ENCODE measurements at places on chromosomes 2 and 18.

- DNase-seq, result no peak
These were observed 44.9 kb upstream of the ASB18 start for GRCh38 chr2:236308855-236309668.

- DNase-seq, result no peak
These were observed 14.6 kb upstream of the MBOAT2 start for GRCh38 chr2:9018109-9018508.

GRCh38 chr2:10845640-10846039 lies 33.1 kb upstream of the PDIA6 start:
- no peak for DNase-seq

GRCh38 chr2:18214936-18215335 lies 336.5 kb downstream of the KCNS3 start:
- no peak for DNase-seq

DNA sequence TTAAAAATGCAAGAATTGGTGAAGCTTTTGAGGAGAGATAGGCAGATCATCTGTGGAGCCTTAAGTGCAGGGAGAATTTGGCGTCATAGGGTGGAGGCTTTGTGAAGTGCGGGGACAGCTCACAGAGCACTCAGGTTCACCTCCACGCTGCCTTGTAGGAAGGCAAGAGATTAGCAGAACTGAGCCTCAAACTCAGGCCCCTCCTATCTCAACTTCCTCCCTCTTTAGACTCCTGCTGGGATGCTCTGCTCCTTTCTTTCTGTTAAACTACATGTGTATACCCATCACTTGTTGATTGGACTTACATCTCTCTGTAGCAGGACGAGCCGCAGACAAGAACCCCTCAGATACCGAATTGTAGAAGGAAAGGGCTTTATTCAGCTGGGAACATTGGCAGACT lies 422.2 kb downstream of the SETBP1 start:
- DNase-seq, result no peak

GRCh38 chr18:75009296-75009695 lies 199.6 kb downstream of the PTGR3 start:
- DNase-seq, result no peak

DNA sequence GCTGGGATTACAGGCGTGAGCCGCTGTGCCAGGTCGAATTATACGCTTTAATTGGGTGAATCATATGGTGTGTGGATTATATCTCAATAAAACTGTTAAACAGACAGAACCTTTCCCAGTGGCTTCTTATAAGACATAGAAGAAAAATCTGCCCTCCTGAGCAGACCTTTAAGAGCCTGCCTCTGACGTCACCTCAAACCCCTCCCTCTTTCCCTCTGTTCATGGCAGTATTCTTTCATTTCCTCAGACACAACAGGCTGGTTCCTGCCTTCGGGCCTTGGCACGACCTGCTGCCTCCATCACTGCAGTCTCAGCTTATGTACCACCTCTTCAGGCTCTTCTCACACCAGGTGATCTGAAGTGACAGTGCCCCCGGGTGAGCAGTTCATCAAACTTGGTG lies 14.0 kb upstream of the PDIA6 start:
- DNase-seq, result no peak

DNA sequence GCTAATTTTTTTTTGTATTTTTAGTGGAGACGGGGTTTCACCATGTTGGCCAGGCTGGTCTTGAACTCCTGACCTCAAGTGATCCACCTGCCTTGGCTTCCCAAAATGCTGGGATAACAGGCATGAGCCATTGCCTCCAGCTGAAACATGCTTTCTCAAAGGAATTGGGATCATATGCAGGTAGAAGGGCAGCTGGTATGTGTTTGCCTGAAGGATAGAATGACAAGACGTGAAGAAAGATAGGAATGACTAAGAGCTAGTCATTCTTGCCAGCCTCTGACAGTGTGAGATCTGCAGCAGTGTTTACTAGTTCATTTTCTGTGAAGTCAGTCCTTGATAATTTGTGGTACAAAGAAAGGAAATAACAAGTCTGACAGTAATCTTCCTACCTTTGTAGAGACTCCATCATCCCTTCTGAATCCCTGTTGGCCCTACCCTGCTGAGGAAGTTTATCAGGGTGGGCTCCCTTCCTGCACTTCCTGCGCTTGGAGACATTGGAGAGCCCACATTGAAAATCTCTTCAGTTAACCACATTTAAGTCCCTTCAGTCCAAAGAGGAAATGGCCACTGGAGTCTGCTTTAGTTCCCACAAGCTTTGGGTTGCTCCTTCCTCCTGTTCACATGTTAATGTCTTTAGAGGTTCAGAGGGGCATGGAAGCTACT lies 14.7 kb downstream of the CFLAR start:
- DNase-seq, result no peak

- DNase-seq, result no peak
These were observed 1108.1 kb upstream of the CHAC2 start for GRCh38 chr2:52659546-52659945.

- DNase-seq, result no peak
These were observed 4.7 kb downstream of the GNLY start for GRCh38 chr2:85698880-85699254.

DNA sequence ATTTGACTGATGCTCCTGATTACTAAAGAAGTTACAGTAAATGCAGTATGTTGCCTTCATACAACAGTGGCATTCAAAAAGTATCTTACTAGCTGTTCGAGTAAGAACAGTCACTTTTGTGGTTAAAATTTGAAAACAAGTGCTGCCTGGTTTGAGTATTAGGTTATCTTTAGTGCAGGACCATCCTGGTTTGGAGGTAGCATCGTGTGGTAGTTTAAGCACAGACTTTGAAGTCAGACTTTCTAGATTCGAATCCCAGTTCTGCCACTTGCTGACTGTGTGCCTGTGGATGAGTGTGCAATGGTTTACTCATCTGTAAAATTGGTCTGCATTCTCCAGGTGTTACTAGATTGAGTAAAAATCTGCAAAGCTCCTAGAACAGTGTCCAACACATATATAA lies 96.8 kb downstream of the SGPP2 start:
- no peak for DNase-seq

- DNase-seq, result no peak
These were observed 14.8 kb upstream of the CALCRL start for GRCh38 chr2:187462839-187463238.

- no peak for DNase-seq
These were observed 112.5 kb downstream of the MREG start for GRCh38 chr2:215900843-215901242.

DNA sequence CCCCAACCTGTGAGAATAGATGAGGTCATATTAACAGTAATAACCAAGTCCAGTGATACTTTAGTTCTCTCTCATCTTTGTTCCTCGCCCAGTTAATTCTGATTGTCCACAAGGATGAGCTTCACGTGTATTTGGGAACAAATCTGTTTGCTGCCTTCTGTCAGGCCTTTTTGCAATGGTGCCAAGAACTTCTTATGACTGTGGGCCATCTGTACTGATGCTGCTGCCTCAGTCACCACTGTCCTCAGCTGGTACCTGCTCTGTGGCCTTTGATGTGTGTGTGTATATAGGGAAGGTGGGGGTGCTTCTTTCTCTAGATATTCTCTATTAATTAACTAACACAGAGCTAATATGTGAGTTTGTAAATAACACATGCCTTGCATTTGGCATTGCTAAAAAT lies 392.9 kb downstream of the TGIF1 start:
- DNase-seq, result no peak

DNA sequence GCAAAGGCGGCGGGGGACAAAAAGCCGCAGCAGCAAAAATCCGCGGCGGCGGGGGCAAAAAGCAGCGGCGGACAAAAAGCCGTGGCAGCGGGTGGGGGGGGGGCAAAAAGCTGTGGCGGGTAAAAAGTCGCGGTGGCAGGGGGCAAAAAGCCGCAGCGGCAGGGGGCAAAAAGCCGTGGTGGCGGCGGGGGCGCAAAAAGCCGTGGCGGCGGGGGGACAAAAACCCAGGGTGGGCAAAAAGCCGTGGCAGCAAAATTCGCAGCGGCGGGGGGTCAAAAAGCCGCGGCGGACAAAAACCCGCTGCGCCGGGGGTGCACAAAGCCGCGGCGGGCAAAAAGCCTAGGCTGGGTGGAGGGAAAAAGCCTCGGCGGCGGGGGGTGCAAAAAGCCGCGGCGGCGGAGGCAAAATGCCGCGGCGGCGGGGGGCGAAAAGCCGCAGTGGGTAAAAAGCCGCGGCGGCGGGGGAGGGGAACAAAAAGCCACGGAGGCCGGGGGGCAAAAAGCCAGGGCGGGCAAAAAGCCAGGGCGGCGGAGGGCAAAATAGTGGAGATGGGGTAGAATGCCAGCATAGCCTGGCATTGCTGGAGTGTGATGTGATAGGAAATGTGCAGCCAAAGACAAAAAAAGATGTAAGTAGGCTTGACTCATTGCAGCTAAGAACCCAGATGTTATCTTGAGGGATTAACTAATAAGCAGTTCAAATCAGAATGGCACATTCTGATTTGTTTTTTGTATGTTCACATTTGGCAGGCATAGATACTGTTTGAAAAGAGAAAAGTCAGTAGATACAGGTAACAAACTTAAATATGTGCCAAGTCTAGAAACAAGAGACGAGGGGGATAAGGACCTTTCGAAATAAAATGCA lies 1076.3 kb downstream of the RPIA start:
- DNase-seq, result no peak

- DNase-seq, result no peak
These were observed 21.3 kb downstream of the MBD5 start for GRCh38 chr2:148042219-148042618.

DNA sequence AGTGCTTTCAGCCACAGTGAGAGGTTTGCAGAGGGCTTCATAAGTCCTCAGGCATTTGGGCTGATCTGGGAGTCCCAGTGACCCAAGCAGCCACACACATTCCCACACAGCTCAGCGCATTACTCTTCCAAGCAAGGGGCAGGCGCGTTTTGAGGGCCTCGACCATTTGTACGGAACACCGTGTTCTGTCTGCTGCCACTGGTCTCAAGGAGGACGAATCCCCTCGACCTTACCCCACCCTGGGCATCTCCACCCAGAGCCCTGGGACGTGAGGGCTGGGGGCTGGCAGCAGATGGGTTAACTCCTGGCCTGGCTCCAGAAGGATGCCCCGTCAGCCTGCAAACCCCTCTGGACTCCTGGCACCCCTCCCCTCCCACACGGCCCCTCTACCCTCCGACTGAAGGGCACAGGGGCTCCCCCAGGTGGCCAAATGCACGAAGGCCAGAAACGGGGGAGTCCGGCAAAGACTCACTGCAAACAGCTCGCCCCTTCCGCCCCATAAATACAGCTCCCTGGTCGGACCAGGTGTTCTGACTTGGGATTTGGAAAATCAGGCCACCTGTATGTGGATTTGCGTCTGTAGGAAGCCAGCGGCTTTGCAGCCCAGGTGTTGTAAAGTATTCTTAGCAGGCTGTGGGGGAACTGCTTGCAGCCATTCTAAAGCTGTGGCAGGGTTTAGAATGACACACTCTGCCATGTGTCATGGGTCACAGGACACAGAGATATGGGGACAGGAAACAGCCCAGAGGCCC lies 33.6 kb upstream of the PTMA start:
- DNase-seq, result peak; percentile 72

- no peak for DNase-seq
These were observed 468.3 kb downstream of the EIPR1 start for GRCh38 chr2:2909086-2910035.

DNA sequence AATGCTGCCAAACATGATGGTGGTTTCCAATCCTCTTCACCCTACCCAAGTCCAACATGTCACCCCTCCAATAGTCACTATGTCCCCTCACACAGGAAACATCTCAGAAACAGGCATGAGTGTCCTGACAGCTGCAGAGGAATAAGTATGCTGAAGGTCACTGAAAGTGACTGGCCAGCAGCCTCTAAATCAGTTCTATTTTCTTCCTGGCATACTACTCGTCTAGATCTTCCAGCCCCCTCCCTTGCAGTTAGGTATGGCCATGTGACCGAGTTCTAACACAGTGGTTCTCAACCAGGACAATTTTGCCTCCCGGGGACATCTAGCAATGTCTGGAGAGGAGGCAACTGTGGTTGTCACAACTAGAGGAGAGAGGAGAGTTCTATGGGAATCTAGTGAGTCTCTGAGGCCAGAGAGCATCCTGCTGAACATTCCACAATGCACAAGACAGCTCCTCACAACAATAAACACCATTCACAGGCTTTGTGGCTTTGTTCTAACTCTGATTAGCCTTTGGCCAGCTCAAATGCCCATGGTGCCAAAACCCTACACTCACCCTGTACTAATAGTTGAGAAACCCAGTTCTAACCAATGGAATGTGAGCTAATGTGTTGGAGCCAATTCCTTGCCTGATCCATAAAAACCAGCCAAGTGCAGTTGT lies 12.6 kb upstream of the ID2 start:
- DNase-seq, result no peak

GRCh38 chr2:202251494-202251893 lies 13.1 kb upstream of the SUMO1 start:
- no peak for DNase-seq

- peak; percentile 58 for DNase-seq
These were observed 3.3 kb upstream of the ZBTB7C start for GRCh38 chr18:48412339-48412929.

DNA sequence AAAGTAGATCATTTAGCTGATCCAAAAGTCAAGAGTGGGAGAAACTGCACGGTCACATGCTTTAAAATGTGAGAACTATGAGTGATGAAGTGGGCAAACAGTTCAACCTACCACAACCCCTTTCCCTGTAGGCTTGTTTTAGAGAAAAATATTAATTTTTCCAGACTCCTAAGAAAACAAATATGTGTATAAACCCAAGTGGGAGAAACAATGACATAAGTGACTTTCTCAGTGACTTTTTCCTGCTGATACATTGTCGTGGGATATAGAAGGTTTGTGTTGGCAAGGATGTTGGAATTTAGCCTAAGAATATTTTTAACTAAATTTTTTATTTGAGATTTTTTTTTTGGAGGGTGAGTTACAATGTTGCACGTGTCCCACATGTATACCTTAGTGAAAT lies 321.7 kb downstream of the FIGN start:
- DNase-seq, result no peak

DNA sequence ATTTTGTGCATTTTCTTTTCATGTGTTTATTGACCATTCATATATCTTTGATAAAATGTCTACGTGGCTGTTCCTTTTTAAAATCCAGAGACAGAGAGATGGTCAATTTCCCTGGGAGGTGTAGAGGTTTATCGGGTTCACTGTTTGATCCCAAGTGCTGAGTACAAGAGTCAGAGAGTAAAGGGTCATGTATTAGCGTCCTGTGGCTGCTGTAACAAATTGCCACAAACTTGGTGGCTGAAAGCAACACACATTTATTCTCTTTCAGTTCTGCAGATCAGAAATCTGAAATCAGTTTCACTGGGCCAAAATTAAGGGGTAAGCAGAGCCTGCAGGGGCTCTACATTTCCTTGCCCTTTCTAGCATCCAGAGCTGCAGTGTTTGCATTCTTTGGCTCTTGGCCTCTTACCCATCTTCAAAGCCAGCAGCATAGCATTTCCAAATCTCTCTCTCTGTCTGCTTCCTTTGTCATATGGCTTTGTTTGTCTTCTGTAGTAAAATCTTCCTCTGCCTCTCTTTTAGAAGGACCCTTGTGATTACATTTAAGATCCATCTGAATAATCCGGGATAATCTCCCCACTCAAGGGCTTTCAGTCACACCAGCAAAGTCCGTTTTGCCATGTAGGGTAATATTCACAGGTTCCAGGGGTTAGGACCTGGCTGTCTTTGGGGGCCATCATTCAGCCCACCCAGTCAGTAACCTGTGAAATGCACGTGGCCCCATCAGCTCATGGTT lies 49.9 kb downstream of the TMEM17 start:
- DNase-seq, result no peak

- DNase-seq, result no peak
These were observed 994 bp upstream of the DTNA start for GRCh38 chr18:34709104-34709503.
